ENCODE measurements at places on chromosomes 12 and 14.
A peak's percentile ranks its signal among the peaks of the same experiment; 100 is the strongest.

- no peak for DNase-seq
Observed at GRCh38 chr12:73065913-73066312, 793.7 kb downstream of the TRHDE start.

- no peak for DNase-seq
Observed at GRCh38 chr14:75013290-75013689, 10.6 kb downstream of the EIF2B2 start.

GRCh38 chr14:82759656-82760055 lies 1226.0 kb upstream of the SEL1L start:
- no peak for DNase-seq

GRCh38 chr14:65751510-65751909 lies 339.0 kb downstream of the FUT8 start:
- no peak for DNase-seq

DNA sequence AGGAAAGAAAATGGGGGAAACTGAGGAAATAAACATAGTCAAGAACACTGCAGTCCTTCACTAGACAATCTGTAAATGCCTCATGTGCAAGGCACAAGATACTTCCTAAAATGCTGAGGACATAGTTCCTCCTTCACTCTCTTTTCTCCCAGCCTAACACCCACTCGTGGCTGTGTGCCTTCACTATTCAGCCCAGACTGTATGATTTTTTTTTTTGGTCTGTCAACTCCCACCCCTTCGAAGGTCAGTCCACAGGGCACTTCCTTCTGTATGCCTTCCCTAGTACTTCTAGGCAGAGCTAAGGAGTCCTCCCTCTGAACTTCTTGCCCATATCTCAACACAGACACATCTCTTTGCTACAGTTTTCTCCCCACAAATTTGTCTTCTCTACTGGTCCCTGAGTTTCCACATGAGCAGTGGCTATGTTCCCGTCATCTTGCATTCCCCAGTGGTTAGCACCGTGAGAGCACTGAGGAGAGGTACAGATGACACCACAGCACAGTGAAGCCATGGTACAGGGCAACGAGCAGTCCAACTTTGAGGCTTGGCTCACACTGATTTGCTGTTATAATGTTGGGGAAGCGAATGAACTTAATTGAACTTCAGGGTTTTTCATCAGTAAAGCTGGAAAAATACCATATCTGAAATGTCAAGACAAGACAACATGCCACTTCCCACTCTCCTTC lies 24.1 kb upstream of the SYCP3 start:
- no peak for DNase-seq

- no peak for DNase-seq
Observed at GRCh38 chr14:22753586-22753985, 12.9 kb upstream of the OXA1L start.

GRCh38 chr14:63308723-63309317 lies 9.9 kb downstream of the GPHB5 start:
- DNase-seq, result no peak

DNA sequence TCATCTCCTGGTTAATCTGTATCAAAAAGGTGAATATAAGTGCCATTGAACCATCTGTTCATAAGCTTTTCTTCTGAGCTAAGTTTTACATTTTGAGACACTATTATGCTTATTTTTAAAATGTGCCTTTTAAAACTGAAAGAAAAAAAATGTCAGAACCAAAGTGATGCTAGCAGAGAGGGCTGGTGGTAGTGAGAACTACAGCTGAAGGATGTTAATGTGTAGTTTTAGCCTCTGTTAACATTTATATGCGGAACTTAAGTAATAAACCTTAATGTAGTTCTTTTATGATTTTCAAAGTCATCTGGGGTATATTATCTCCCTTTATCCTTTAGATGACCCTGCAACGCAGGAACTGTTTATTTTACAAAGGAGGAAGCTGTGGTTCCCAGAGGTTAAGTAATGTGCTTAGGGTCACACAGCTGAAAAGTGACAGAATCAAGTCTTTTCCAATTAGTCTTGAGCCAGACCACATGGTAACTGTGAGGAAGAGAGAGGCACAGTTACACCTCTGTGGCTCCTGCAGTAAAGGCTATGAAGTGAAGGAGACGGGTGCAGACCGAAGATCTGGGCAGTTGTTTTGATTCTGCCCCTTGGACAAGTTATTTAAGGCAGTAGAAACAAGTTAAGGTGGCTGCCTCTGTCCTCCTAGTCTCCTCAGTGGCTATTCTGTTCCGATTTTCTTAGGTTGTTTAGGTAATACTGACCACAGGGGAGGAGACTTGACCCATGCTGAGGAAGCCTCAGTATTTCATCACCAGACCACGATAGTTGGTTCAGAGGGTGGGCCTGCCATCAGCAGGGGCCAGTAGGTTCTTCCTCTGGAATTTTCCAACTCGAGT lies 23.9 kb downstream of the GNG2 start:
- DNase-seq, result peak; percentile 72

DNA sequence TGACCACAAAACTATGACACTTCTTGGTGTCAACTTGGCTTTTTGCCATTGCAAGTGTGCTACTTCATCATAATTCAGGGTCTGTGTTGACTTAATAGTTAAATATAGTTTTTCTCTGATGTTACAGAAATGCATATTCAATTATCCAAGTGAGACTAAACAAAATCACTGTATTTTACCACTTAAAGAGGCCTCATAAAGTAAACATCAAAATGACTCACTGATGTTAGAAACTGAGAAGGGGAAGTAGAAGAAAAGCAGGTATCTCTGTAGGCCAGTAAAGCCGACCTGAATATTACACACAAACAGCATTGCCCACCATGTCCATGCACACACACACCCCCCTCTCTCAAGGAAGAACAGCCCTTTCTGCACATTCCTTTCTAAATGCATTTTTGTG lies 55.4 kb downstream of the RPAP3 start:
- no peak for DNase-seq

DNA sequence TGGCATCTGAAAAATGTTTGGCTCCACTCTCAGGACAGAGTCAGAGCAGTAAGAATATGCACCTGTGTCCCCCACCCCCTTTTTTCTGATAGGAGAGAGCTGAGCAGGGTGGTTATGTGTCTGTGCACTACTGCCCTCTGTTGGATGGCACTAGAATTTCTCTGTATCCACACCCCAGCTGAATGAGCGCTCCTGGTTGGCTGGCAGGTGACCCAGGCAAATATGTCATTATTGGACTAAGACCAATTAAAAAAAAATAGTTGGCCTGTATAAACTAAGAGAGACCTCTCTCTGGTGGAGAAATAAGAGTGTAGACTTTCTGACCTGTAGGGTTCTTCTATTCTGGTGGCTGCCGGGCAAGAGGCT lies 107.0 kb downstream of the PTCSC3 start:
- peak; percentile 39 for DNase-seq

DNA sequence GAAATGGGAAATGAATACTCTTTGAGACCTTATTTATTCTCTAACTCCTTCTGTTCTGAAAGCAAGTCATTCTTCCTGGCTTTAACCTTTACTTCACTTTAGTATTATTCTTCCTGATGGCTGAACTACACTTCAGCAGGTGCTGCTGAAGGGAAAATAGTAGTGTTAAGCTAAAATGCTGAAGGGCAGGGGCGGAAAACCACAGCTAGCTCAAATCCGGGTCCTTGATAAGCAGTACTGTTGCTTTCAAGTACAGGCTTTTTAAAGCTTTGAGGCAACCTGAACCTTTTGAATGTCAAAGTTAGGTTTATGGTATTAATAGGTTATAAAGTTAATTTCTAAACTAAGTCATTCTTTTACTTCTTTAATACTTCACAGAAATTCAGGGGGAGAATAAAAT lies 10.7 kb downstream of the CCDC196 start:
- no peak for DNase-seq

DNA sequence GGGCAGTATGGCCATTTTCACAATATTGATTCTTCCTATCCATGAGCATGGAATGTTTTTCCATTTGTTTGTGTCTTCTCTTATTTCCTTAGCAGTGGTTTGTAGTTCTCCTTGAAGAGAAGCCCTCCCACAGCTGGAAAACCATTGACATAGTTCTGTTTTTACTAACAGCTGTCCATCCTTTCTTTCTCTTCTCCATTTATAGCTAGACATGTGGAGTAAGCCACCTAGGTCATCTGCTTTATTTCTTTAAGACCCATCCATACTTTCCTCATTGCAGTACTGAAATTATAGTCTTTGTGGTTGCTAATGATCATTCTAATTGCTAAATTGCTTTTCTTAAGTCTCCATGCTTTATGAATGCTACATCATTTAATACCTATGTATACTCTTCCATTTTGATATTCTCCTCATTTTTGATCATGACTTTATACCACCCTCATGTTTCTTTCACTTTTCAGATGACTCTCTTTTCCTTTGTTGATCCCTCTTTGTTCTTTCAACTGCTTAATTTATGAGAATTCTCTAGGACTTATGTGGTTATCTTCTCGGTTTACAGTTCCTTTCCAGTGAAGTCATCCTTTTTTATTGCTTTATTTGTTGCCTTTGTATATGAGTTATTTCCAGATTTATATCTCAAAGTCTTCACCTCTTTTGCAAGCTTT lies 114.2 kb downstream of the PCNX1 start:
- peak; percentile 76 for DNase-seq

GRCh38 chr12:77979597-77980250 lies 149.0 kb downstream of the NAV3 start:
- no peak for DNase-seq

DNA sequence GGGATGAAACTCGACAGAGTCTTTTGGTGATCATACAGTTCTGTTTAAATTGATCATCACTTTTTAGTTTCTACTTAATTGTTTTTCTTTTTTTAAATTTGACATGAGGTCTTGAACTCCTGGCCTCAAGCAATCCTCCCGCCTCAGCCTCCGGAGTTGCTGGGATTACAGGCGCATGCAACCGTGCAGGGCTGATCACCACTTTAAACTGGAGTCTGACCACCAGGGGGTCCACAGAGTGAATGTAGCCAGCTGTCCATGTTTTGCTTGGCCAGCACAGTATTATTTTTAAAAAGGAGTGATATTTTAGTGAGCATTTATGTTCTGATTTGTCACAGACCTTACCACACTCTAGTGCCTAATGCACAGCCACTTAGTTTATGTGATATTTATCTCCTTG lies 10.7 kb downstream of the DAAM1 start:
- DNase-seq, result peak; percentile 32

DNA sequence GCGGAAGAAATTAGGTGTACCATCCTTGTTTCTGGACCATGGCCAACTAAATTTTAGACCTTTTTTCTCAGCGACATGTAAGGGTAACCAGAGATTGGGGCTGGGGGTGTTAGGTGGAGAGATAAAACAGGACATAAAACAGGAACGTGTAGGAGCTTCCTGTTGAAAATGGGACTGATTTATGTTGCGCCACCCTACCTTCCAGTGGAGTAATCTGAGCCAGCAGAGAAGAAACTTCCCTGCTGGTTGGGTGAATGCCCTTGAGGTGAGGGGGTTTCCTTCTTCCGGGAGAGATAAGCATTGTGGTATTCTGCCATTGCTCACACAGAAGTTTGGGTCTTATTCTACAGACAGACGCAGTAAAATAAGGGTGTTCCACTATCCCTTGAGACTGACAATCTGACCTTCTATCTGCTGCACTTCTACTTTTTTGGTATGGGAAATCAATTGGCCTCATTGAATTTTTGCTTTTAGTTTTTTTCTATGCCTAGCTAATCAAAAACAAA lies 417.6 kb downstream of the PCNX1 start:
- DNase-seq, result no peak

DNA sequence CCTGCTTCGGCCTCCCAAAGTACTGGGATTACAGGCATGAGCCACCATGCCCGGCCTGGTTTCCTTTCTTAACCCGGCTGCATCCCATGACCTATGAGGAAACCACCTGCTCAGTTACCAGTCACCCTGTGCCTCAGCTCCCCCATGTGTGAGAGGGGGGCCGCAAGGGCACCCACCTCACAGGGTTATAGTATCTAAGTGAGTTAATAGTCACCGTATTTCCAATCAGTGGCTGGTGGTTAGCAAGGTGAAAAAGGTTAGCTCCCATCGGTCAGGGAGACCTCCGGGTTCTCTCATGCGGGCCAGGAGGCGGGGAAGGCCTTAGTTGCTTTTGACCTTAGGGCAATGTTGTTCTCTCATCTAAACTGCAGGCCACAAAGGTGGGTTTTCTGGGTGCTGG lies 6.7 kb downstream of the LRP1 start:
- DNase-seq, result no peak

Measured in astrocyte of the spinal cord (primary cell).